ENCODE measurements at places on chromosomes 6 and 20. TPM values are rescaled to one million over a fixed set of nuclear protein-coding genes. Genes with fewer than 3 reads are reported as not detected.

Gene PACRG
- total RNA-seq = 6.7 TPM

Gene UBE2J1
- total RNA-seq = 62.5 TPM

Gene SLC22A7
- 0.31 TPM for total RNA-seq

Gene SLC52A3
- not detected for total RNA-seq
